ENCODE measurements at places on chromosomes 7 and 10.

GRCh38 chr10:58642916-58643428 is 130.3 kb downstream of the BICC1 start:
- DNase-seq: no peak

GRCh38 chr10:92760609-92761008 is 70.9 kb downstream of the HHEX start:
- peak; percentile 4 for DNase-seq

GRCh38 chr10:99331207-99331803 is 2.1 kb downstream of the CNNM1 start:
- peak; percentile 13 for DNase-seq

DNA sequence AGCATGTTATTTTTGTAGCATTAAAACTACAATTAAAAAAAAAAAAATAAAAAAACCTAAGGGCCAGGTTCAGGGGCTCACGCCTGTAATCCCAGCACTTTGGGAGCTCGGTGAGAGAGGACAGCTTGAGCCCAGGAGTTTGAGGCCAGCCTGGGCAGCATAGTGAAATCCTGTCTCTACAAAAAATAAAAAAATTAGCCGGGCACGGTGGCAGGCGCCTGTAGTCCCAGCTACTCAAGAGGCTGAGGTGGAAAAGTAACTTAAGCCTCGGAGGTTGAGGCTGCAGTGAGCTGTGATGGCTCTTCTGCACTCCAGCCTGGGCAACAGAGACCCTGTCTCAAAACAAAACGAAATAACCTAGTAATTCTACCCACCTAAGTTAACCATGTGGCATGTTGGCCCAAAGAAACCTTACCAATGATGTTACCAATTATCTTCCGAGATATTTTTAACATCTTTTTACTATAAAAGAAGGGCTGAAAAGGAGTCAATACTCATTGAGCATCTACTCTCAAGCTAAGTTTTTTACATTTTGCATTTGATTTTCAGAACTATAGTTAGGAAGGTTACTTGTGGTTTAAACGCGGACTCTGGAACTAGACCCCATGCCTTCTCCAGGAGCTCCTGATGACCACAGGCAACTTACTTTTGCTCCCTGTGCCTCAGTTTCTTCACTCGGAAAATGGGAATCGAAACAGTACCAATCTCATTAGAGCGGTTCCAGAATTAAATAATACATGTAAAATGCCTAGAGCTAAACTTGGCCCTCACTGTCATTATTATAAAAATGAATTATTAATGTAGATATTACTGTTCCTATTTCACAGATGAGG is 1.4 kb downstream of the ITGB1 start:
- no peak for DNase-seq

GRCh38 chr7:45162943-45163691 is 5.5 kb downstream of the RAMP3 start:
- no peak for DNase-seq

DNA sequence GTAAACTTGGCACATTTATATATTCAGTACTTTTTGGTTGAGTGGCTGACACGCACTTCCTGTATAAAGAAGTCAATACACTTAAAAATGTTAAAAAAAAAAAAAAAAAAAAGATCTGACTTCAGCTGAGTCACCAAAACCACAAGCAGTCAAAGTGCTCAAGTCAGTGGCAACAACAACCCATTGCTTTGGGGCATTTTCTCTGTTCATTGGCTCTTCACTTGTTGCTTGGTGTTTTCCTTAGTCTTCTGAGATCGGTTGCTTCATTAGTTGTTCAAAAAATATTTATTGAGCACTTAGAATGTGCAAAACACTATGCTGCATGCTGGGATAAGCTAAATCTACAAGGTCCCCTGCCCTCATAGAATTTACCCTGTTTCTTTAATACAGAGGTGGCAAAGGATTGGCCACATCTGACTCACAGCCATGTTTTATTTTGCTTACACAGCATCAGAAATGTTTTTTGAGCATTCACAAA is 63.7 kb downstream of the ZNRF2 start:
- DNase-seq: peak; percentile 85

GRCh38 chr7:154977250-154977649 is 25.7 kb downstream of the PAXIP1 start:
- DNase-seq: no peak

DNA sequence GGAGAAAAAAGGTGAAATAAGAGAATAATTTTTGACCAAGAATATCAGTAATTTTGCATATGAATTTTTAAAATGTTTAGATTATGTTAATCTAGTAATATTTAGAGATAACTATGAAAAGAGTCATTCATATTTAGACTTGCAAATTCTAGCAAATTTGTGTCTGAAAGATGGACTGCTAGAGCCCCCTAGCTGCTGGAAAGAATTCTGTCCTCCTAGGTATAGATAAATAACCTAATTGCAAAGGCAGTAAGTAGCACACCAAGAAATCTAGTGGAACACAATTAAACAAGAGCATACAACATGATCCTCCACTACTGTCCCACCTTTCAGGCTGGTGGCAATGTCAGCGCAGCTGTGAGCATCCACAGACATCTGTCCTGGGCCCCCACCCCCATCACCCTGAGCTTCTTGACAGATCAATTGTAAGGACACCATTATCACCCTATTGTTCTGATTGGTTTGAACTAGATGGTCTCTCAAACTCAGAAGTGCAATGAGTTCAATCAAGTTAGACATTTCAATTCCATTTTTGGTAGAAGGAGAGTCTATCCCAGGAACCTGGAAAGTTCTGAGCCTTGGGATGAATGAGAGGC is 15.0 kb upstream of the GFRA1 start:
- DNase-seq: peak; percentile 57

DNA sequence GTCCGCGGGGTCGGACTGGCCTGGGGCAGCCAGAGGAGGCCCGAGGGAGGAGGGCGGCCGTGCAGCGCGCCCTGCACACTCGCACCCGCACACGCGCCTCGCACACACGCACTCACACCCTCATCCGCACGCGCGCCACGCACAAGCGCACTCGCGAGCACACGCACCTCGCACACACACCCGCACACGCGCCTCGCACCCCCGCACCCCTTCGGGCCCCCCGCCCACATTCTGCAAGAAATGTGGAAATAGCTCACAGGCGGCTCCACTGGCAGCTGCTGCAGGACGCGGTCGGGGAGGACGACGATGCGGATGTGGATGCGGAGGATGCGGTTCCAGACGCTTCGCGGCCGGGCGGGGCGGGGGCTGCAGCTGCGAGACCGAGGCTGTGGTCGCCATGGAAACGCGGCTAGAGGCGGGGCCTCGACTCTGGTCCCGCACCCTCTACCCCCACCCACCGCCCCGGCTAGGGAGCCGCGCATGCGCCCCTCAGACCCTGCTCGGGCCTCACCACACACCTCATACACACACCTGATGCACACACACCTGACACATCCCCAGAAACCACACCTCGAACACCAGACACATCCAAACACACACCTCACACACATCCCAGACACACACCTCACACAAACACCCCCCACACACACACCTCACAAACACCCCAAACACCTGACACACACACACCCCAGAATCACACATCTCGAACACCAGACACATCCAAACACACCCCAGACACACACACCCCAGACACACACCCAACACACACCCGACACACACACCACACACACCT is at the start of gene CALY:
Gene CALY, minus strand, starts transcription at position 320 of the 793 bp plus-strand sequence. CDS start 7,907 bp downstream, outside the sequence.
- no peak for DNase-seq

- no peak for DNase-seq
Measured at GRCh38 chr10:16656895-16657294, 135.2 kb upstream of the C1QL3 start.

DNA sequence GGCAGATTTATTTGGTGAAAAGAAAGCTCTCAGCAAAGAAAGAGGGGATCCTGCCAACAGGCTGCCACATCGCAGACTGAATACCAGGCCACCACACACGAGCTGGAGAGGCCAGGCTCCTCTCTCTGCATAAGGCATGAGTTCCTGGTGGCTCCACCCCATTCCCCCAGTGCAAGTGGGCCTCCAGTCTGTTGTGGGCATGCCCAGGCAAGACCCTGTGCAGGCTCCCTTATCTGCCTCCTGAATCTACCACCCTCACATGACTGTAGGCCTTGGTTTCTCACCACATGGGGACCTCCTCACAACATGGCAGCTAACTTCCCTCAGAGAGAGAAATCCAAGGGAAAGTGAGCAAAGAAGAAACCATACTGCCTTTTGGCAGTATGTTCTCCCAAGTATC is 26.7 kb upstream of the CUL1 start:
- no peak for DNase-seq

- DNase-seq: peak; percentile 9
Measured at GRCh38 chr10:75165684-75166622, 44.6 kb upstream of the VDAC2 start.

- DNase-seq: no peak
Measured at GRCh38 chr10:51596695-51597094, 102.7 kb downstream of the CSTF2T start.

DNA sequence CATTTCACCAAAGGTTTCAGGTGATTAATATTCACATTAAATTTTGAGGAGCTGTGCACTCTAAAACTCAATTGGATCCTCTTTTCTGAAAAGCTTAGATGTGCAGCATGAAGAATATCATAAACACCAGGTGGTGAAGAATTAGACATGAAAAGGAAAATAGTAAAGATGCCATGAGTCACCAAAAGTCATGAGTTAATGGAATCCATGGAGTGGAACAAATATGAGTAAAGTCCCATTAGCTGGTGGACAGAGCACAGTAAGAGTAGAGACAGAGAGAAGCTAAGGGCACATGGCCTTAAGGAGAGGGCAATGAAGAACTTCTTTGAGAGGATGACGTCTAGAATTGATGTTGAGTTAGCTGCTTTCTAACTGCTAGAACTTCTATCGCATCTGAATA is 271.6 kb downstream of the CSTF2T start:
- DNase-seq: no peak

- DNase-seq: no peak
Measured at GRCh38 chr10:130141878-130142277, 5.7 kb downstream of the GLRX3 start.

DNA sequence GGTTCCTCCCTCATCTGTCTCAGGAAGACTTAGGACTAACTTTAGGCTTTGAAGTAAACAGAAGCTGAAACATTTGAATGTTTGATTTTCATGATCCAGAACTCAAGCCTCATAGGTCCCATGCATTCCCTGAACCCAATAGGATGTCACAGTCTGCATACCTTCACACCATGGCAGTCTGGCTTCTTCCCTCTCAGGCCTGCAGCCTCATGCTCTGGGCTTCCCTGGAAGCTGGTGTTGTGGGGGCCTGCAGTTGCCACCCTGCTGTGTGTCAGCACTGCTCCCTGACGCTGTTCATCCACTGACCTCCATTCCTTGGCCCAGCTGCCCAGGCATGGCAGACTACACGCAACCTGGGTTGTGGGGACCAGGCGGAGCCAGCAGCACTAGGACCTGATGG is 267.5 kb upstream of the KAT6B start:
- DNase-seq: no peak

DNA sequence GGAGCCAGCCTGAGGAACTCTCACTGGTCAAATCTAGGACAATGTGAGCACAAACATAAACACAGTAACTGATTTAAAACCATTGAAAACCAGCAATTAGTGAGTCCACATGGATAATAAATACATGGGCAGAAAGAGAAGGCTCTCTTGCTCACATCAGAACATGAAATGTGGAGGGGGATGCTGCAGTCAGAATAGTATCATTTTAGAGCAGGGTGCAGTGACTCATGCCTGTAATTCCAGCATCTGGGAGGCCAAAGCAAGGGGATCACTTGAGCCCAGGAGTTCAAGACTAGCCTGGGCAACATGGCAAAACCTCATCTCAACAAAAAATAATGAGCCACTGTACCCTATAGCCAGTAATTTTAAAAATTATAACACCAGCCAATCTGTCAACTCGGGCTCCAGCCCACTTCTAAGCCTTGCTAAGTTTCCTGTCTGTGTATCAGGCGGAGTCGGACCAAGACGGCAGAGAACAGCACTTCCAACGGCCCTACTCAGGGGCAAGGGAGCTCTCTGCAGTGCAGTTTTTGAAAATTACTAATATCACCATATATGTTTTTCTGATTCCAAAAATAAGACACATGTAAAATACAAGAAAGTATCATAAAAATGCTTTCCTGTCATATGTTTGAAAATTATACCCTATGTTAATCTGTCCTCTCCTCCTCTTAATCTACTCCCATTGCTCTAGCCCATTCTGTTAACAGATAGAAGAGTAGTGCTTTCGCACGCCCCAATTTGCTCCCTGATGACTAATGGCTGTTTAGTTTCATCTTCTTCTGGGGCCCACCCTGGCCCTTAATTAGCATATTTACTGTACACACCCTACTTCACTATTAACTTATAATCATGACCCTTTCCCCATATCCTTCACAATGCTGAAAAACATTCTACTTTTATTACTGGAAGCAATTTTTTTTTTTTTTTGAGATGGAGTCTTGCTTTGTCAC is 17.1 kb downstream of the URGCP start:
- peak; percentile 47 for DNase-seq

GRCh38 chr7:20816372-20816959 is 29.8 kb upstream of the SP8 start:
- DNase-seq: no peak

- DNase-seq: peak; percentile 17
Measured at GRCh38 chr7:106312906-106313305, 28.1 kb upstream of the NAMPT start.

- DNase-seq: no peak
Measured at GRCh38 chr7:128076796-128077271, 45.6 kb upstream of the LRRC4 start.

- DNase-seq: peak; percentile 6
Measured at GRCh38 chr10:6014241-6014761, 37.0 kb upstream of the IL15RA start.

- DNase-seq: no peak
Measured at GRCh38 chr10:84945791-84946190, 617.4 kb downstream of the CCSER2 start.

DNA sequence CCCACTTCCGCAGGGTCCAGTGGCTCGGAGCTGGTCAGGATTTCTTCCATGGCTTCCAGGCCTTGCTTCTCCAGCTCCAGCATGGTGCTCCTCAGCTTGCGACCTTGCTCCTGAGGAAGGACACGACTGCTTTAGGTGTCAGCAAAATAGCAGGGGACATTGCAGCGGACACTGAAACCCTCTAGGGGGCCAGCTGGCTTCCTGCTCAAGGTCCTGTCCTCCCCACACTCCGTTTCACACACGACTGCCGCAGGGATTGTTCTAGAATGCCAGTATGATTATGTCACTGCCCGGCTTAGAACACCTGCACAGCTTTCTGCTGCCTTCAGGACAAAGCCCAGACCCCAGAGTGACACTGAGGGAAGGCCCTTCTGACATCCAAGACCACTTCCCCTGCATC is 65.6 kb downstream of the SCRN1 start:
- DNase-seq: no peak

- no peak for DNase-seq
Measured at GRCh38 chr10:124123156-124123555, 29.8 kb upstream of the CHST15 start.

GRCh38 chr10:70965566-70965965 is 77.2 kb upstream of the PCBD1 start:
- no peak for DNase-seq

- DNase-seq: no peak
Measured at GRCh38 chr10:18414061-18414460, 237.3 kb downstream of the NSUN6 start.

- DNase-seq: no peak
Measured at GRCh38 chr10:91875779-91876178, 33.5 kb downstream of the FGFBP3 start.
